T1000 (cell line): ENCODE measurements at places on chromosomes 11 and 22.

- DNase-seq = no peak
Observed at GRCh38 chr22:35315855-35316745, 16.4 kb downstream of the TOM1 start.

GRCh38 chr11:94854770-94855633, 86.8 kb downstream of the AMOTL1 start:
- DNase-seq = no peak

- no peak for DNase-seq
Observed at GRCh38 chr11:72721689-72722049, 30.5 kb downstream of the ARAP1 start.

DNA sequence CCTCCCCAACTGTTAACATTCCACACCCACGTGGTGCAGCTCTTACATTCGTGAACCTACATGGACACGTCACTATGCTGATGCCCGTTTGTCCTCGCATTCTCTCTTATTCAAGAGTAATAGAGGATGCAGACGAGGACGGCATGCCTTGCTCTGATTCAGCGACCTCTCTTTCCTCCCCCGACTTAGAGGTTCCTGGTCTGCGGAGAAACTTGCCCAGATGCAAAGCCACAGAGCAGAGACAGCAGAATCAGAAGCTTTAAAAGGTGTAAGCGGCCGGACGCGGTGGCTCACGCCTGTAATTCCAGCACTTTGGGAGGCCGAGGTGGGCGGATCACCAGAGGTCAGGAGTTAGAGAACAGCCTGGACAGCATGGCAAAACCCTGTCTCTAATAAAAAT, 288.0 kb downstream of the NTM start:
- DNase-seq = no peak

DNA sequence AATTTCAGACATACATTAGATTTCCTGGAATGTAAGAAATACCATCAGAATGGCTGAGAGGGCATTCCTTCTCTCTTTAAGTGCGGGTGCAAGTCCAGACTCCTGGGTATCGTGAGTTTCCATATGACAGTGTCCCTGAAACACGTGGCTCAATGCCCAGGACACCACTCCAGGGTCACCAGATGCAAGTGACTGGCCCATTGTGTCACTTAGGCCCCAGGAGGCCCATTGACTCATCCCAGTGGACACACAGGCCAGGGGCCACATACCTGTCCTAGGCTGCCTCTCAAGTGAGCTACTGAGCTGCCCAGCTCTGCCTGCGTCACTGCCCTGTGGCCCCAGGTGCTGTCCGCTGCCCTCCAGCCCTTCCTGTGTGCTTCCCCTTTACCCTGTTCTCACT, 18.5 kb downstream of the FBLN1 start:
- DNase-seq = no peak

- no peak for DNase-seq
Observed at GRCh38 chr22:44782363-44782963, 30.1 kb downstream of the ARHGAP8 start.

- no peak for DNase-seq
Observed at GRCh38 chr11:131744847-131745246, 374.4 kb downstream of the NTM start.

DNA sequence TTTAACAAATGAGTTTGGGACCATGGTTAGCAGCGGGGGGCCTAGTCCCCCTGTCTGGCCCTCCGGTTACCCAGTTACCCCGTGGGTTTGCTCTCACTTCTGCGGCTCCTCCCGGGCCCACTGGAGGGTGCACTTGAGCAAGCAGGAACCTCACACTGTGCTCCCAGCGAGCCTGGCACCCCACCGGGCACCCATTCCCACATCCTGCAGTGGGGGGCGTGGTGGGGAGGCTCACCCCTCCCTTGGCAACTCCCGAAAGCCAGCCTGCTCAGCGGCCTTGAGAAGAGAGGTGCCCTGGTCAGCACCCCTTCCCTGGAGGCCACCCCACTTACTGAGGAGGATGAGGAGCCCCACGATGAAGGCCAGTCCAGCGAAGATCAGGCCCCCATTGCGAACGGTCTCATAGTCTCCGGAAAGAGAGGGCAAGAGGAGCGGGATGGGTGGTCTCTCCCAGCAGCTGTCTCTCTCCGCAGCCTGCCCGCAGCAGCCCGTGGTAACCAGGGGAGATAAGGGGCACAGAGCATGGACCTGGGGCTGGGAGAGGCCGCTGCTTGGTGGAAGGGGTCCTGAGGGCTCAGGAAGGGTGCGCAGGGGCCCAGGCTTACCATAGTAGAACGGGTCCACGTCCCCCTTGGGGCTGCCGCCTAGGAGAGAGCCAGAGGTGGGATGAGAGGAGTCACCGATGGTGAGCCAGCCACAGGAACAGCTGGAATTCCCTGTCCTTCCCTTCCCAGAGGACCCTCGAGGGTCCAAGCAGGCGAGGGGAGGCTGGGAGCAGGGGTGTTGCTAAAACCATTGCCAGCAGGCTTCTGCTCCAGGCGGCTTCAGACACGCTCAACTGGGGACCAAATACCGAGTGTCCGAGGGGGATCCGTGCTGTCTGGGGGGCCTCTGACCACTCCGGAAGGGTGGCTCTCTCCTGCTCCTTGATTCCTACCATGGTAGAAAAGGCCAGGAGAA, 2.2 kb downstream of the FXYD2 start:
- no peak for DNase-seq

DNA sequence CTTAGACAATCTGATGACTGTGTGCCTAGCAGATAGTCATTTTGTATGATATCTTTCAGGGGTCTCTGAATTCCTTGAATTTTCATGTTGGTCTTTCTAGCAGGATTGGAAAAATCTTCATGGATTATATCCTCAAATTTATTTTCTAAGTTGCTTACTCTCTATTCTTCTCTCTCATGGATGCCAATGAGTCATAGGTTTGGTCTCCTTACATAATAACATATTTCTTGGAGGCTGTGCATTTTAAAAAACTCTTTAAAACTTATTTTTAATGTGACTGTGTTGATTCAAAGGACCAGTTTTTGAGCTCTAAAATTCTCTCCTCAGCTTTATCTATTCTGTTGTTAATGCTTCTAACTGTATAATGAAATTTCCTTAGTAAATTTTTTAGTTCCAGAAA, 198.7 kb downstream of the AASDHPPT start:
- DNase-seq = no peak

- no peak for DNase-seq
Observed at GRCh38 chr22:49623715-49624114, 204.0 kb downstream of the BRD1 start.

DNA sequence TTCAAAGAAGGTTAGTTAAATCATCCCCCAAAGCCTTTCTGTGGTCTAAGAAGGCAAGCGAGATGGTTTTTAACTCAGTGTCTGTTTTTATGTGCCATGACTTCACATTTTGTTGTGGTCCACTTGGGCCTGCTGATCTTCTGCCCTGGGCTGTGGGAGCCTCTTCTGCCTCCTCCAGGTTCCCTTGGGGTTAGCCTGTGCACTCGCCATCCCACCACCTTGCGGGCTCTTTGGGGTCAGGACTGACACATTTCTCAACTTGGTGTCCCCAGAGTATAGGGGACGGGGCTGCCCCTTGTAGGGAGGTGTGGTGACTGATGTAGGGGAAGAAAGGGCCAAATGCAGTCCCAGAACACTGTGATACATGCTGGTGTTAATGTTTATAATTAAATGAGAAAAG, 207.0 kb downstream of the TBC1D22A start:
- DNase-seq = no peak

- DNase-seq = no peak
Observed at GRCh38 chr22:47015589-47016178, 253.2 kb downstream of the TBC1D22A start.

DNA sequence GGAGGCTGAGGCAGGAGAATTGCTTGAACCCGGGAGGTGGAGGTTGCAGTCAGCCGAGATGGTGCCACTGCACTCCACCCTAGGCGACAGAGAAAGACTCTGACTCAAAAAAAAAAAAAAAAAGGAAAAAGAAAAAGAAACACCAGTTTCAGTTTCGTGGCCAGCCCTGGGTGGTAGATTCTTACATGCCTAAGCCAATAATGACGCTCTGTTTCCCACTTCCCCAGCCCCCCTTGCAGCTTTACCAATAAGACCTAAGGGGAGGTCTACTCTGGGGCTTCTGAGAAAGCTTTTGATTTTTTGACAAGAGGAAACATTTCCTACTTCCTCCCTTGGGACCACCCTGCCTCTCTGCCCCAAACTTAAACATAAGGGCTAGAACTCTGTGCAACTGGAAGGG, 30.0 kb upstream of the PTPRJ start:
- no peak for DNase-seq

- DNase-seq = no peak
Observed at GRCh38 chr11:19511066-19511412, 201.6 kb upstream of the NAV2 start.

DNA sequence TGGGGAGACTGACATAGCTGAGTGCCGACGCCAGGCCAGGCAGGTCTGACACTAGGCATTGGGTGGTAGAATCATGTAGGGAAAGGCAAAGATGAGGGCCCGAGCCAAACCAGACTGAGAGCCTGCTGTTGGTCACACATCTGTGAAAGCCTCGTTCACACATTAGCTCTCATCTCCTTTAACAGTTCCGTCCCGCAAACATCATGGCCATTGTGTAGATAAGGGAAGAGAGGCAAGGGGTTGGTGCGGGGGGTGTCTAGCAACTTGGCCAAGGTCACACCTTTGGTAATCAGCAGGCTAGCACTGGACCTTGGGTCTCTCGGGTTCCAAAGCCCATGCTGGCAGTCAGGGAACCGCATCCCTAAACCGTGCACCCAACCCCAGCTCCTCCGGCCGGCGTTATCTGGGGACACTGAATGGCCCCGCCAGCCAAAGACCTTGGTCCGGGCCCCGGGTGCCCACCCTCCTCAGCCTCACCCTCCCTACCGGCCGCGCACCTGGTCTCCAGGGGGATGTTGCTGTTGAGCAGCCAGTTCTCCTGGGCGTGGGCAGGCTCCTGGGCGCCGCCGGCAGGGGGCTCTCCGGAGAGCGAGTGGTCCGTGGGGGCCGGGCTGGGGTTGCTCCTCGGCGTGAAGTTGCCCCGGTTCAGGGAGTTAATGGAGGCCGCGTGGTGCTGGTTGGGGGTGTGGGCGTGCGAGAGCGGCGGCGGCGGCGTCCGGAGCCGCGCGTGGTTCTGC, 328.3 kb upstream of the NARS2 start:
- no peak for DNase-seq

- no peak for DNase-seq
Observed at GRCh38 chr11:9605742-9606141, 32.3 kb downstream of the WEE1 start.

GRCh38 chr11:40421208-40421981, 1038.1 kb downstream of the LRRC4C start:
- DNase-seq = no peak

DNA sequence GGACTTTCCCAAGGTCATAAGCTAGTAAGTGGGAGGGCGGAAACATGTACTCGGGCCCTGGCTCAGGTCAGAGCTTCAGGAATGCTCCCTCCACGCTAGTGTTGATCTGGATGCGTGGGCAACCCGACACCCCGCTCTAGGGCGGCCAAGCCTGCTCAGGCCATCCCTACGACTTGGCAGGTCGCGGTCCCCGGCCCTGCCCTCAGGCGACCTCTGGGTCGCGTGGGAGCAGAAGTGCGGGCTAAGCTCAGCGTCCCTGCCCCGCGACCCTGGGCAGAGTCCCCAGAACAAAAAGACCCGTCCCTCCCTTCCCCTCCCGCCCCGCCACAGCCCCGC, 781 bp upstream of the TEF start:
- peak; percentile 75 for DNase-seq
